Activated T-cell treated with anti-CD3 and anti-CD28 coated beads, Interleukin-2, amount 50 U/mL, for 48 hours (primary cell): ENCODE measurements at places on chromosomes 12 and 14.

GRCh38 chr12:32559434-32559833 lies 119.7 kb upstream of the DNM1L start:
- DNase-seq, result no peak

GRCh38 chr14:89672636-89673511 lies 255.8 kb upstream of the FOXN3 start:
- DNase-seq, result no peak

DNA sequence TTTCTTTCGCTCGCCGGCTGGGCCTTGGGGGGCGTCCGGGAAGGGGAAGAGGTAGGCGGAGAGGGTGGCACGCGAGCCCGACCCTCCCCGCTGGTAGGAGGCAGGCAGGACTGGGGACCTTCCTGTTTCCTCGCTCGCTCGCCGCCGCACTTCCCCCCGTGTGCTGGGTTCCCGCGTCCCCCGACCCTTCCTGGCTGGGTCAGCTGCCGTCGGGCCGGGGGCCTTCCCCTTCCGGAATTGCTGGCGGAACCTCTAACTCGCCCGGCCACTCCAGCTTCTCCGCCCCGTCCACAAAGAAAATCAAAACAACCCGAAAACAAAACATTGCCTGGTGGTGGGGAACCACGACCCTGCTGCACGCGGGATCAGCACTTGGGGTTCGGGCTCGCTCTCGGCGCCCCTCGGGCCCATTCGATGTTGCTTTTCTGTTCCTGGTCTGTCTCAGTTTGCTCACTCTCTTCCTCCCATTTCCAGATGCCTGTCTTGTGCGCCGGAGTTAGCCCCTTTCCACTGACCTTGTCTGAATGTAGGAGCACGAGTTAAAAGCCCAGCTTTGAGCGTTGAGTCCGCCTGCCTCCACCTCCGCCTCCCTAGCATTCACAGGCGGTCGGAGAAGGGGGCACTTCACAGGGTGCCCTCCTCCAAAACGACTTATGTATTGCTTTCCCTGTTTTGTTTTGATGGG lies 581 bp downstream of the PAPOLA start:
- DNase-seq, result no peak

DNA sequence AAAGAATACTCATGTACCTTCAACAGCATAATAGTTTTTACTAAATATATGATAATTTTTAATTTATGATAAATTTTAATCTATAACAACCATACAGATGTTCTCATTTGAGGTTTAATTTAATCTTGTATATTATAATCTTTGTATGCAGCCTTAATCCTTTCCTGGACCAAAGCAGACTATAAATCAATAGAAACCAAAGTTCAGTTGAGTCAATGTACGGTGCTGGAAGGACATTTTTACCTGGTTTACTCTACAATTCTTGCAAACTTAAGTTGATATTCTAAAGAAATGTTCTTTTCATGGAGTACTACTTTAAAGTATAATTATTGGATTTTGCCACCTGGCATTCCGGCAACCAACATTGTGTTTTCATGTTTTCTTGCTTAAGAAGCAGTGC lies 118.0 kb downstream of the STAB2 start:
- DNase-seq, result no peak

- DNase-seq, result no peak
Measured at GRCh38 chr14:69814397-69814796, 17.4 kb upstream of the SLC10A1 start.

- DNase-seq, result no peak
Measured at GRCh38 chr14:61565836-61566536, 129.3 kb upstream of the HIF1A start.

GRCh38 chr14:73258845-73259611 lies 21.7 kb downstream of the PAPLN start:
- no peak for DNase-seq

- DNase-seq, result no peak
Measured at GRCh38 chr12:19373586-19373985, 65.7 kb upstream of the AEBP2 start.

DNA sequence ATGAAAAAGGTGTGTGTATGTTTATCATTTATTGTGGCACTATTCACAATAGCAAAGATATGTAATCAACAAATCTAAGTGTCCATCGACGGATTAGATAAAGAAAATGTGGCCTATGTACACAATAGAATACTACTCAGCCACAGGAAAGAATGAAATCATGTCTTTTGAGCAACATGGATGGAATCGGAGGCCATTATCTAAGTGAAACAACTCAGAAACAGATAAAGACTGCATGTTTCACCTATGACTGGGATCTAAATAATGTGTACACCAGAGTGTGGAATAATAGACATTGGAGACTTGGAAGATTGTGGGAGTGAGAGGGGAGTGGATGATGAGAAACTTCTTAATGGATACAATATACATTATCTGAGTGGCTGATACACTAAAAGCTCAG lies 44.0 kb downstream of the CCER1 start:
- no peak for DNase-seq

GRCh38 chr12:127509066-127509778 lies 757.7 kb upstream of the TMEM132C start:
- no peak for DNase-seq

- DNase-seq, result no peak
Measured at GRCh38 chr12:66663611-66664010, 15.3 kb downstream of the GRIP1 start.

- no peak for DNase-seq
Measured at GRCh38 chr14:89190765-89191513, 226.1 kb downstream of the FOXN3 start.

- DNase-seq, result no peak
Measured at GRCh38 chr12:57939291-57939690, 2.1 kb upstream of the ATP23 start.

GRCh38 chr12:79164890-79165289 lies 300.3 kb downstream of the SYT1 start:
- no peak for DNase-seq

GRCh38 chr14:85180876-85181275 lies 349.1 kb upstream of the FLRT2 start:
- no peak for DNase-seq

- DNase-seq, result no peak
Measured at GRCh38 chr12:108333898-108334699, 5.0 kb downstream of the CMKLR1 start.

GRCh38 chr14:101593411-101594238 lies 32.3 kb downstream of the DIO3 start:
- DNase-seq, result no peak

GRCh38 chr12:27048822-27049752 lies 26.7 kb downstream of the MED21 start:
- DNase-seq, result no peak

DNA sequence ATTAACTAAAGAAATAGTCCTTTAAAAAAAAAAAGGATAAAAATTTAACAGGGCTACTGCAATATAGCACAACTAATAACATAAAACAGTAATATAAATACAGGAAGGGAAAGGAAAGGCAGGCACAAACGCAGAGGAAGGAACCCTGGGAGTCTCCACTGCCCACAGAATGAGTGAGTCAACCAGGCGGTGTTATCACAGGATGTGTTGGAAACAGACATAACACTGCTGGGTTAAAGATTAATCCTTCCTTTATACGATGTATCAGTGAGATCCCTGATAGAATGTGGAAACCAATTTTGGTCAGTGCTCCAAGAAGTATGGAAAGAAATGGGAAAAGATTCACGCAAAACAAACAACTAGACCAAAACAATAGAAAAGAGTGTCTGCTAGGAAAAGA lies 47.9 kb downstream of the FGD6 start:
- DNase-seq, result no peak

GRCh38 chr14:76088771-76089571 lies 62.8 kb upstream of the GPATCH2L start:
- DNase-seq, result no peak

DNA sequence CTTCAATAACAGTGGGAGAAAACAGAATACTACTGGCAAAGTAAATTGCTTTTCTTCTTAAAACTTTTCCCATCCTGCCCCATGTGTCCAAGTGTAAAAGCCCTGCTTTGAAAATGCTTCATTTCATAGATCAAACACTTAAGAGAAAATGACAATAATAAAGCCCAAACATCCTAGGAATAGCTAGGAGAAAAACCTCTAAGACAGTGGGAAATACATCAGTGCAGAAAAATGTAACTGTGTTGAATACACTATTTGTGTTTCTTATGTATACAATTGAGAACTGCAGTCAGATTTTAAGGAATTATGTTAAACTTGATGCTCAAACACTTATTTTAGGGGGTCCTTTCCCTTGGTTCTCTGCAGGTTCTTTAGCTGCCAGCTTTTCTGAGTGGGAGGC lies 181.1 kb downstream of the MSRB3 start:
- DNase-seq, result no peak

- DNase-seq, result no peak
Measured at GRCh38 chr14:66011855-66012254, 474.3 kb upstream of the CCDC196 start.

DNA sequence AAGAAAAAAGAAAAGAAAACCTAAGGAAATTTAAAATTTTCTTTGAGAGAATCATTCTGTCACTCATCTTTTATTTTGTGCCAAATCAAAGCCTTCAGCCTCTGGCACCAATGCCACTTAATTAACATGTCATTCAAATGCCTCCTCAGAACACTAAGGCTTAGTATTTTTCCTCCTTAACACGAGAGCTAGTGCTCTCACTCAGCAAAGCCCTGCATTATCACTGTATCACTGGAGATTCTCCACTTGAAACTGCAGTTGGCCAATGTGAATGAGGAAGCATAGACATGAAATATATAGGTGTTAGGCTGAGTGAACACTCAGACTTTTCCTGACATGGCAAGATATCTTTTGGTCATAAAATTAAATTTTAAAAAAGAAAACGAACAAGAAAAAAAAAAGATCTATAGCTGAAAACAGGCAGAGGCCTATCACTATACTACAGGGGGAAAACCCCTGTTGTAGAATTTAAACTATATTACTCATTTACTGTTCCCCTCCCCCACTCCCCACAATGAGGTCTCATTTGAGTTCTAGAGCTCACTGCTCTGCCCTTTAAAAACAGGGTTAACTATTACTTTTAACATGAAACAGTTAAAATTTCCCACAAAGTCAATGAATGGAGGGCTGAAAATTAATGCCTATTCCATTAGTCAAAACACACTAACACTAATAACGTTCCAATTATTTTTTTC lies 5.1 kb downstream of the MBIP start:
- peak; percentile 23 for DNase-seq

DNA sequence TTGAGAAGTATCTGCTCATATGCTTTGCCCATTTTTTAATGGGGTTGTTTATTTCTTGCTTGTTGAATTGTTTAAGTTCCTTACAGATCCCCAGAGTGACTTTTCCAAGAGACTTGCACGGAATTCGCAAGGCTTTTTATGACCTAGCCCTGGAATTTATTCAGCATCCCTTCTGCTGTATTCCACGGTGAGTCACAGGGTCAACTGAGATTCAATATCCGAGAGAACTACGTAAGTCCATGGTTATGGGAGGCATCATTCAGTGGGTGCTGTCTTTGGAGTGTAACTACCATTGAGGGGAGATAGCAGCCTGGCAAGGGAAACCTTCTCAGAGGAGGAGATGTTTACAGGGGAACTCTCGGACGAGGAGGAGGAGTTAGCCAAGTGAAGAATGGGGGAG lies 20.9 kb upstream of the GPRC5A start:
- DNase-seq, result no peak

DNA sequence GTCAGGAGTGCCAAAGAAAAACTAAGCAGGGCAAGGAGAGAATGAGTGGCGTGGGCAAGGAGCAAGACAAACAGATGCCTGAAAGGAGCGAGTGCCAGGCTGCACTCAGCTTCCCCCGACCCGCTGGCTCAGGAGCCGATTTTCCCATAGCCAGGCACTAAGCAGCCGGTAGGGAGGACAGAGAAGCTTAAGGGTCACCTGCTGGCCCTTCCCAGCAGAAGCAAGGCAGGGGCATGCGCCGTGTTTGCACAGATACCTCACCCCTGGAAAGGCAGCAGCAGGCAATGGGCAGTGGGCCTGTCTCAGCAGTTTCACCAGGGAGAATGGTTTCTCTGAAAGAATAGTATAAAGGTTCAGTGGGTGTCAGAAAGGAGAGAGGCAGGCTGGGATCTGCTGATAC lies 104.9 kb upstream of the FKBP4 start:
- no peak for DNase-seq

GRCh38 chr14:31025367-31026076 lies at the start of gene AP4S1:
Gene AP4S1, plus strand, starts transcription at chr14:31025649. Its CDS starts 40,548 bp downstream, at chr14:31066197.
- DNase-seq, result peak; percentile 73

DNA sequence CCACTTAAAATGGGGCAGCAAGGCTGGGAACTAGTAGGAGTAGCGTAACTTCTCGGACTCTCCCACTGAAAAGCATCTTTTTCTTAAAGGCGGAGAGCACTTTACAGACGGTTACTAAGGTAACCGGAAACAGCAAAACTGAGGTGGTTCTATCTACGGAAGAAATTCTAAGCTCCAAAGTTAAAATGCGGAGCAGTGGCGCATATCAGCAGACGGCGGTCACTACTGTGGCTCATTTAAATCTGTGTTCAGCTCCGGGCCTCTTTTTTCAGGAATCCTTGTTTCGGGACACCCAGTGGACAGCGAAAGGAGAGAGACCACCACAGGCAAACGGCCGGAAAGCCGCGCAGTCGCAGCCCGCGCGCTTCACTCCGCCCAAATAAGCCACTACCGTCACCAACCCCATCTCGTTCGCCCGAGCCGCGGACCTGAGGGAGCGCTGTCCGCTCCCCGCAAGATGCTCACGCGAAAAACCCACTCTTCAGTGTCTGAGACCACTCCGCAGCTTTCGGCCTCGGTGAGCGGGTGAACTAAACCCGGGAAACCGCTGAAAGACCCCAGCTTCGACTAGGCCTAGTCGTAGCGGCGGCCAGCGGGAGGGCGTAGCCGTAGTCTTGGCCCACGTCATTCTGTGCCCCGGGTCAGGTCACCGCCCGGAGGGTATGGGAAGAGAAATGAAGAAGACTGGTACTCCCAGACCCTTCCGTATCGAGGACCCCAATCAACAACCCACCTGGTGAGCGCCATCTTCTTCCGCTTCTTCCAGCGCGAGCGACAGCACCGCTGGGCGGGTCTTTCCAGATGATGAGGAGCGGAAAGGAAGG lies at the start of gene SNW1:
TSS of gene SNW1 (minus strand) at position 776 of the 824 bp plus-strand sequence. CDS start at position 747, 29 bp downstream.
- DNase-seq, result peak; percentile 91

DNA sequence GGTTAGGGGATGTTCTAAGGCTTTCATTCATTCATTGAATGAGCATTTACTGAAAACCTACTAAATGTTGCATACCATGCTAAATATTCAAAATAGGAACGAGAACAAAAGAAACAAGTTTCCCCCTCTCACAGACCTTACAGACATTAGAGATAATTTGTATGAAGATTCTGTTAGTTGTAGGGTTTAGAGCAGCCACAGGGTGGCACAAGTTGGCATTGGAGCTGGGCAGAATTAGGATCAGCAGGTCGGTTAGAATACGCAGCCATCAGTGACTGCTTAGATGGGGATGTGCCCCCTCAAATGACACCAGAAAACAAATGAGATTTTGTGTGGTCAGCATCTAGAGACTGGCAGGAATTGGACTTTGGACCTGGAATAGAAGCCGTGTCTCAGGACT lies 166.3 kb upstream of the DAAM1 start:
- DNase-seq, result no peak

- peak; percentile 28 for DNase-seq
Measured at GRCh38 chr14:20440882-20441281, 4.9 kb upstream of the KLHL33 start.

- no peak for DNase-seq
Measured at GRCh38 chr12:57368349-57369095, 62.3 kb downstream of the R3HDM2 start.

GRCh38 chr12:2053691-2054090 lies 904 bp downstream of the CACNA1C start:
- DNase-seq, result no peak
